ENCODE measurements at places on chromosomes 16 and 17. TPM values are rescaled to one million over a fixed set of nuclear protein-coding genes. Genes with fewer than 3 reads are reported as not detected.

Gene WNT3
- total RNA-seq: 1.0 TPM

Gene CRYBA1
- not detected for total RNA-seq

Gene EFNB3
- total RNA-seq: not detected

Gene CES1
- total RNA-seq: 0.37 TPM

Gene LRRC37B
- total RNA-seq: 40.6 TPM

Gene CDT1
- 0.27 TPM for total RNA-seq

Gene MCRIP2
- total RNA-seq: 31.6 TPM

Gene KRT15
- total RNA-seq: not detected

Gene OR1A2
- not detected for total RNA-seq

Gene KCTD13
- total RNA-seq: 83.9 TPM

Gene TRPV2
- 58.6 TPM for total RNA-seq

Gene TMC7
- not detected for total RNA-seq

All from B cell (primary cell).